ENCODE measurements at places on chromosomes 1 and 21.

- no peak for DNase-seq
These were observed 160.8 kb downstream of the DISP1 start for GRCh38 chr1:222975472-222976122.

DNA sequence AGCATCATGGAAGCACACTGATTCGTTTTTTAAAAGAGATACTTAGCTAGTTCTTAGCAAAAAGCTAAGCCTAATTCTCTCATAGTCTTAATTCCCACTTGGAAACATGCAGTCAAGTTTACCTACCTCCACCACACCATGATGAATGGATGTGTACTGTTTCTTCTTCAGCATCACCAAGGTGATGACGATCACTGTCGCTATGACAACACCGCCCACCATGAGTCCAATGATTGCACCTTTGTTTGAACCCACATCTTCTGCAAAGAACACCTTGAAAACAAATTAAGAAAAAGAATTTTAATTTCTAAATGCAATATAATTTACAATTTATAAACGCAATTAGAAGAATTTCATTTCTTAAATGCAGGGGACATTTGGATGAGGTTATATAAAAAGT lies 156.8 kb downstream of the GABPA start:
- DNase-seq: no peak

- DNase-seq: no peak
These were observed 25.5 kb downstream of the TNR start for GRCh38 chr1:175717610-175718540.

DNA sequence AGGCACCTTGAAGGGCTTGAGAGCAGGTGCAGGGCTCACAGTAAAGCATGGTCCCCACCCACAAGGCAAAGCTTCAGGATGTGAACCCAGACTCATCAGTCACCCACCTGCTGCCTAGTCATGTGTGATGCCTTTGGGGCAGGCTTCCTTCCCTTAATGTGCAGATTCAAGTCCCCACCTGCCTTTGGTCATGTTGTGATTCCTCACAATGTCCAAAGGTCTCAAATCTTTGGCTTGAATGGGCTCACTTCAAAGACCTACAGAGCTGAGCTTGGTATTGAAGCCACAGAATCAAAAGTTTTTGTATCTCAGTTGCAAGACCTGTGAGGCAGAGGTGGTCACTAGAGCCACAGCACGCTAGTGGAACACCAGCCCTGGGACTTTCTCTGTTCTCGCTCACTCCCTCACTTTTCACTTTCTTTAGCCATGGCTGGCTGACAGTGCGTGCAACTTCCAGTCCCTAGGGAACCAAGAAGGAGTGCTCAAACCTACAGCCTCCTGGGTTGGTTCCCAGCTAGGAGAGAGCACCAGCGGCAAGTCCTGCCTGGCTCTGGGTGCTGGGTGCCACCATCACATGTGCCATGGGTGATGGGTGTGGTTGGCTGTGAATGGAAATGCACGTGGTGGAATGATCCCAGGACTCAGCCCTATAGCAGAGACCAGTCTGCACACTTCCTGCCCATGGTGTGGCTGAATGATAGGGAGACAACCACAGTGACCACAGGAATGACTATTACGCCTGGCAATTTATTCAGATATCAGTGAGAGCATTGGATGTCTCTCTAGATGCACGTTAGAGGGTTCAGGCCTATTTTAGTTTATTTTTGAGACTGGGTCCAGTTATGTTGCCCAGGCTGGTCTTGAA lies 26.4 kb upstream of the CLIC6 start:
- no peak for DNase-seq

DNA sequence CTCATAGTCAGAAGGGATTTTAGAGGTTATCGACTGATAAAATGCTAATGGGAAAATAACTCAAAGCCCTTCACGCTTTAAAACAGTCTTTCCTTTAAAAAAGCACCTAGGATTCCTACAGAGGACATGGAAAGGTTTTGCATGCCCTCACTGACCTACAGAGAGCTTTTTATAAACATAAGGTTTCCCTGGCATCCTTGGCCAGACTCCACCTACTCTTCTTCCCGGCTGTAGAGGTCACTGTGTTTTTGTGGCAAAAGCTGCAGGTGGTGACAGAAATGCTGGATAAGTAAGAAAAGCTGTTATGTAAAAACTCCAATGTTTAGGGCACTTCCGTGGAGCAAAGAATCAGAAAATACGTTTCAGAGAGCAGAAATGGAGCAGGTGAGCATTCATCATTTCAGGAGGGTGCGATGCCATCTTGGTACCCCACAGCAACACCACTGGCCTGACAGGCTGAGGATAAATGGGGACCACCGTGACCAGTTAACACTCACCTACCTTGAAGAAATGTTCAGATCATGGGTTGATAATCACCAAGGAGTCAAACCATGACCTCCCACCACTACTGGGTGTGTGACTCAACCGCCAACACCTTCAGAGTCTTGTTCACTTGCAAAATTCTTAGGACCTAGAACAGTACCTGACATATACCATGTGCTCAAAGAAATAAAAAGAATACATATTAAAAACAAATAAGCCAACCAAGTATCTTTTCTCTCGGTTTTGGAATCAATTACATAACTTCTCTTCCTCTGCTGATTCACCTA lies 46.6 kb downstream of the SSBP3 start:
- no peak for DNase-seq

DNA sequence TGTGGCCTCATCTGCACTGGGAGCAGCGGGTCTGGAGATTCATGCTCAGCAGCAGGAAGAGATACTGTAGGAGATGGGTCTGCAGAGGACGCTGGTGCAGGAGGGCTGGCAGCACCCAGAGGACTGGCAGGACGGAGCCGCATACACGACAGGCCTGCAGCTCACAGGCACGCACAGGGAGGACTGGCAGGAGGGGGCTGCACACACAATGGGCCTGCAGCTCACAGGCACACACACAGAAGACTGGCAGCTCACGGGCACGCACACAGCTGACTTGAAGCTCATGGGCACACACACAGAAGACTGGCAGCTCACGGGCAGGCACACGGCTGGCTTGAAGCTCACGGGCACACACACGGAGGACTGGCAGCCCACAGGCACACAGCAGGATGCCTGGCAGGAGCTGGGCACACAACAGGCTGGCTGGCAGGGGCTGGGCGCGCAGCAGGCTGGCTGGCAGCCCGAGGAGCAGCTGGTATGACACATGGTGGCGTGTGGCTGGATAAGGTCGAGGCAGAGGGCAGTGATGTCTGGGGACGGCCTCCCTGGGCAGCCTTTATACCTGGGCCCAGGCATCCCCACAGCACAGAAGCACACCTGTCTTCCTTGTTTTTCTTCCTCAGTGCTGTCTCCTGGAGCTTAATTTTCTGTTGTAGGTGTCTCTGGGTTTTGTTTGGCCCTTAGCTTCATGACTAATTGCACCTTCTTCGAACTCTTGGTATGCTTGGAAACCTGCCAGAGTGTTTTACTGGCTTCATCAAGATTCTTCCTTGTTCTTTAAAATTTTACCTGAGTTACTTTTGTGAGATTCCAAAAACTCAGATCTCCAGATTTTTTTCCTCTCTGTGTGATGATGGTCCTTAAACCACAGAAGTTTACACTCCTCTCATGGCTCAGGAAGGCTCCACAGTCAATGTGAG lies at the start of gene KRTAP12-2:
Gene KRTAP12-2 (minus strand): TSS at position 527 of the 920 bp plus-strand sequence. CDS start 41 bp downstream, at position 486.
- peak; percentile 69 for DNase-seq

- DNase-seq: no peak
These were observed 20.8 kb upstream of the MYSM1 start for GRCh38 chr1:58720680-58721079.

DNA sequence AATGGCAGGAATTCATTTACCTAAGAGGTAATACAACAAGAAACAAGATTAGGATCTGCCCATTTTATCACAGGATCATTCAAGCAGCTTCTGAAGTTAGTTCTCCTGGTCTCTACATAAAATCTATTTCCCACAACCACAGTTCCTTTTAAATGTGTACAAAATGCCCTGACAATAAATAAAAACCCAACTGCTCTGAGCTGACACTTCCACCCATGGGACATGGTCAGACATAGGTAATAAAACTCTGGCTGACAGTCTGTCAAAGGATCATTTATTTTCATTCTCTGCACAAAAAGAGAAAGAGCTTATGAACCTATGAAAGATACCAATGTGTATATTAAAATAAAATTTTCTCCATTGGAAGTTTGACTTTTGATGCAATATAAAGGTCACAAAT lies 145.4 kb upstream of the PALMD start:
- no peak for DNase-seq

DNA sequence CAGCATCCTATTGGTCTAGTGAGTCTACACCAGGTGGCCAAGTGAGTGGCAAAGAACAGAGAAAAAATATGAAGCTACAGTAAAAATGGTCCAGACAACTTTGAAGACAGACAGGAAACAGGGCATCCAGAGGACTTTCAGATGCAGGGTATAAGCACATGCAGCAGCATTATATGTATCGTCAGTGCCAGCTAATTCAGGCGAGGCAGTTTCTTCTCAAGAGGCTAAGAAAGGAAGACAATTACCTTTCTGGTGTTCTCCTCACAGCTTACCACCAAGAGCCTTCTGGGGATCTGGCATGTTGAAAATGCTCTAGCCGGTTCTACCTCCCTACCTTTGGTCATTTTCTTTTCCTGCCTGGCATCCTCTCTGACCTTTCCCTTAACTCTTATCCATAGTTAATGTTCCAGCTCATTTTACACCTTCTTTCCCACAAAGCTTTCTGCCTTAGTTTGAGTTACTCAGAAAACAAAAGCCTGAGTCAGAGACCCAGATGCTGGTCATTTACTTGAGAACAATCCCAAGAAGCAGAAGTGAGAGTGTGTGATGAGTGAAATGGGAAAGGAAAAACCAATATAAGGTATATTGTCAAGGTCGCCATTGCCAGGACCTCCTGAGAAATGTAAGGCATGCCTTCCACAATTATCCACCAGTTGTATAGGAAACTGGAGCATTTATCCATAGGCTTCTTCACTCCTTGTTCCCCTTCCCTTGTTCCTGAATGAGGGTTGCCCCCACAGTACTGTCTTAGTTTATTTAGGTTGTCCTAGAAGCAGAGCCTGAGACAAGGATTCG lies 444.1 kb downstream of the PLPP3 start:
- no peak for DNase-seq

DNA sequence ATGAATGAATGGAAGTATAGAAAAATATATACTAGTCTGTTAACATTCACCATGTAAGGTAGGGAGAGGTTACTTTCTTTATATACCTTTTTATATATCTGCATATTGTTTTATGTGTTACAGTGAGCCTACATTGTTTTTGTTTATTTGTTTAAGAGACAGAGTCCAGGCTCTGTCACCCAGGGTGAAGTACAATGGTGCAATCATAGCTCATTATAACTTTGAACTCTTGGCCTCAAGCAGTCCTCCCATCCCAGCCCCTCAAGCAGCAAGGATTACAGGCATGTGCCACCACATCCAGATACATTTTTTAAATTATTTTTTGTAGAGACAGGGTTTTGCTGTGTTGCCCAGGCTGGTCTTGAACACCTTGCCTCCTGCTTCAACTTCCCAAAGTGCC lies 7.4 kb upstream of the SCYL3 start:
- no peak for DNase-seq

DNA sequence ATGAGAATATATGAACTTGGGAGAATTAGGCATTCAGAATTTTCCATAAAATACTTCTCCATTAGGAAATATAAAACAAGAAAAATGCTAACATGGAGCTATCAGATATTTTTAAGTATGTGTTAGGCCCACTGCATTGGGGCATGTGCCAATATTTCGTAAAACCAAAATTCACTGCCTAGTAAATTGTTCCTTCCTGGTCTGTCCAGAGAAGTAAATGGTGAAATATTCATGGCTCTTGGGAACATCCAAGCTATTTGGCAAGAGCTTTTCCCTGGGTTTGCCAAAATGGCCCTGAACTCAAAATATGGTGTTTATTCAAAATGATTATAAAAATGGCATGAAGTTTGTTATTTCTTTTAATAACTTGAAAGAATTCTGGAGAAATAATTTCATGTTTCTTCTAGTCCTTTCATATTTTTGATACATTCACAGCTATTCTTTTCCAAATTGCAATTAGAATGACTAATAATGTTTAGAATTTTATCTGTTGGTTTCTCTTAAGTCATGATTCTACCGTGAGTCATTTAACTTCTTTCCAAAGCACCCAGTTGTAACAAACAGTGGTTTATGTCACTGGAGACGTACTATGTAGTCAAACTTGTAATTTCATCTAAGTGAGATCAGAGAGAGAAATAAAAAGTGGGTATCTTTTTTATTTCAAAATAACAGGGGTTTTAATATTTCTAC lies 25.7 kb upstream of the SLC19A2 start:
- no peak for DNase-seq

DNA sequence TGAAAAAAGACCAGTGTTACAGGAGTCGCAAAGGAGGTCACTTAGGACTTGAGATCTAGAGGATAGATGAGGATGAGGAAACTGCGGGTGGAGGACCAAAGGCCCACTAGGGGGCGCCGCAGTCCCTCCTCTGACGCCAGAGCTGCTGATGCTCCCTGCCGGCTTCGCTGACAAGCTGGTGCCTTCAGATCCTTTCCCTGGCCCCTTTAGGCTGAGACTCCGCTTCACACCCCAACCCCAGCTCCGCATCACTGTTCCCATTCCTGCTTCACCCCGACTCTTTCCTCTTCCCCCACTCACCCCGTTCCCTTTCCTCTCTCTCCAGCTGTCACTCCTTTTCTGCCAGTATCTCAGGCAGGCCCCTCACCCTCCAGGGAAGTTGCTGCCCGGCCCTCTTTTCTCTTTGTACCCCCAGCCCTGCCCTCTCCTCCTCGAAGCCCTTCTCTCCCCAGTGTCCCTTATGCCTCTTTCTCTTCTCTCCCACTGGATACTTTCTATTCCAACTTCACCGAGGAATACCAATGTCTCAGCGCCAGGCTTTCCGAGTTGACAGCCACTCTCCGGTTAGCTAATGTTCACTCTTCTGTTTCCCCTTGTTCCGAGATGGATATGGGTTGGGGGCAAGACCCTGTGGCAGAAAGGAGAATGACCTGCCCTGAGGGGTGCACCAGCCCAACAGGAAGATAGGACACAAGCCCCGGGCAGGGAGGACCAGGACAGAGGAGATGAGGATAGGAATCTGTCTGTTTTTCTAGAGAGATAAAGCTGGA lies 4.5 kb downstream of the KCNJ9 start:
- peak; percentile 69 for DNase-seq

DNA sequence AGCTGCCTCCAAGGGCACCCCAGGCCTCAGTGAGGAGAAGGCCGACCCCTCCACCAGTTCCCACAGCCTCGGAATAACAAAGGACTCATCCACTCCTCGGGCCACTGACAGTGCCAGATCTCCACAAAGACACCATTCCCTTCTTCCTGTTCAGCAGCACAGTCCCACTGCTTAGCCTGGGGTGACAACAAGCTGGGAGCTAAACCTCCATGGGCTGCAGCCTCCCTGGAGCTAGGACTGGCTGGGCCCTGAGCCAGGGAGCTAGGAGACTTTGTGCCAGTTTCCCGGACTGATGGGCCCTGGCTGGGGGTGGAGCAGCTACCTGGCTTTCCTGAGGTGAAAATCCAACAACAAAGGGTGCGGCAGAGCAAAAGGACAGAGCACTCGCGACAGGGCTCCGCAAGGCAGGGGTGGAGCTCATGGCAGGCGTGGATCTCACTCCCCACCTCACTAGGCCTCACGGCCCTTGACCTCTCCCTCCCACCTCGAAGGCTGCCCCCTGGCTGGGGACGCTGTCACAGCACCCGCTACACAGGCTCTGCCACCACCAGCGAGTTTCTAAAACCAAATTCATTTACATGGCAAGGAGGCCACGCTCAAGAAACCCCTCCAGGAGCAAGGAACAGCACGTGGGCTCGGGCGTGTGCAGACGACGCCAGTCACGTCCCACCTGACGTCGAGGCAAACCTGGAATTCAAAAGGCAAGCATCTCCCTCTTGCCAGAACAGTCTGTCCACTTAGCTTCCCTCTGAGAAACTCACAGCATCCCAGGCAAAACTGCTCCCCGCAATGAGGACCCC lies 13.8 kb downstream of the SLC35E2B start:
- DNase-seq: no peak
